NCI-H2081 treated with DMSO at 0.1 percent for 48 hours (cell line): ENCODE measurements at places on chromosomes 4 and X.

GRCh38 chr4:87971866-87972265, 3.6 kb upstream of the SPP1 start:
- no peak for DNase-seq

DNA sequence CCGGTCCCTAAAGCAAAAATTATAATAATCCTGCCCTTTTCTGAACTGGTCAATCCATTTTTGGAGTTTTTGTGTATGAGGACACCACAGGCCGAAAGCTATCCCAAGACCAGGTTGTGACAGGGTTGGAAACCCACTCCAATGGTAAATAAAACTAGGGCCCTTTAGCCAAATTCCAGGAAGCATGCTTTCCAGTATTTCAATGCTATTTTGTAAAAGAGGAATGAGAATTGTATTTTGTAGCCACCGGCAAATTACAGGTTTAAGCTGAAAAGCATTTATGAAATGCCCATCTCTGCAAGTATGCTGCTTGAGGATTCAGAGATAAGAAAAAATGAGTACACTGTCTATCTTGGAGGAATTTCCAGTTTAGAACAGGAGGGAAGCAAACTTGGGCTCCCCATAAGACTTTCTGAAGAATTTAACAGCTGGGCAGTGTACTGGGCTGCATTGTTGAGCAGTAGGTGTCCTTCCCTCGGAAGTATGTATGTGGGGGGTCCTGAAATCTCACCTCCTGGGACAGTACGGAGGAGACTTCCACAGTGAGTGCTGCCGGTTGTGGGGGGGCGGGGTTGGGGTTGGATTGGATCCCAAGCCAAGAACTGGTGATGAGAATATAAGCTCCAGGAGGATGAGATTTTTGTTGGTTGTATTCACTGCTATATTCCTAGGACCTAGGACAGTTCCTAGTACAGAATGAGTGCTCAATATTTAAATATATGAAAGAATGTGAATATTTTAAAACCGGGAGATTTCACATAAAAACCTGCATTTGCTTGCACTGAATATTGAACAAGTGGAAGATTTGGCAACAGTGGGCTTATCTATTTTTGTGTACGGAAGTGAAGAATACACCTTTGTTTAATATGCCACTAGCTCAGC, 26.8 kb downstream of the OCIAD2 start:
- no peak for DNase-seq

DNA sequence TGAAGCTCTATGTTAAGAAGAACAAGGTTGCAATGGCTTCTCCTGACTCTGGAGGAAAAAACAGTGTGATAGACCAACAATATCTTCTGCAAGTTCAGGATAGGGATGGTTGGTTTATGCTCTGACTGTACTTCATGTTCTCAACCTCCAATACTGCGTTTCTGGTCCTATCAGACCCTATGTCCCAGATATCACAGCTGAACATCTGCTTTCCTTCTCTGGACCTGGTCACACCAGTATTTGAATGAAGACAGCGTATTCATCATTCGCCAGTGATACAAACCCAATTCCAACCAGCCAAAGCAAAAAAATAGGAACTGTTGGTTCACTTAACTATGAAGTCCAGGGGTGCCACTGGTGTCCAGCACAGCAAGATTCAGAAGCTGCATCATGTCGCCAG, 124.5 kb upstream of the KLF3 start:
- no peak for DNase-seq

DNA sequence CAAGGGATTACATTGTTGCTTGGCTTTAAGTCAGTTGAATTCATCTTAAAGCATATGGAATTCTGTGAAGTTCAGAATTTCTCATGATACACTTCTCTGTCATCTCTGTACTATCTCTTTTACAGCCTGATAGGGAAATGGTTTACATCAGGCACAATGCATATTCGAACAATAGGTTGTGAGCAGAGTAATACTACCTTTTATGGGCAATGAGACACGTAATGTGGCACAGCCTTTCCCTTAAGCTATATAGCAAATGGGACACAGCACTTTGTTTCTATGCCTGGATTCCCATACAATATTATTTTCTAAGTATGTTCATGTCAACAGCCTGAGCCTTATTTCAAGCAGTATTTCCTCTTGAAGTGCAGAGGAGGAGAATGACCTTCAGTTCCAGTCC, 58.4 kb downstream of the SYNPO2 start:
- DNase-seq, result no peak

GRCh38 chrX:53256446-53257041, 24.8 kb downstream of the IQSEC2 start:
- no peak for DNase-seq

DNA sequence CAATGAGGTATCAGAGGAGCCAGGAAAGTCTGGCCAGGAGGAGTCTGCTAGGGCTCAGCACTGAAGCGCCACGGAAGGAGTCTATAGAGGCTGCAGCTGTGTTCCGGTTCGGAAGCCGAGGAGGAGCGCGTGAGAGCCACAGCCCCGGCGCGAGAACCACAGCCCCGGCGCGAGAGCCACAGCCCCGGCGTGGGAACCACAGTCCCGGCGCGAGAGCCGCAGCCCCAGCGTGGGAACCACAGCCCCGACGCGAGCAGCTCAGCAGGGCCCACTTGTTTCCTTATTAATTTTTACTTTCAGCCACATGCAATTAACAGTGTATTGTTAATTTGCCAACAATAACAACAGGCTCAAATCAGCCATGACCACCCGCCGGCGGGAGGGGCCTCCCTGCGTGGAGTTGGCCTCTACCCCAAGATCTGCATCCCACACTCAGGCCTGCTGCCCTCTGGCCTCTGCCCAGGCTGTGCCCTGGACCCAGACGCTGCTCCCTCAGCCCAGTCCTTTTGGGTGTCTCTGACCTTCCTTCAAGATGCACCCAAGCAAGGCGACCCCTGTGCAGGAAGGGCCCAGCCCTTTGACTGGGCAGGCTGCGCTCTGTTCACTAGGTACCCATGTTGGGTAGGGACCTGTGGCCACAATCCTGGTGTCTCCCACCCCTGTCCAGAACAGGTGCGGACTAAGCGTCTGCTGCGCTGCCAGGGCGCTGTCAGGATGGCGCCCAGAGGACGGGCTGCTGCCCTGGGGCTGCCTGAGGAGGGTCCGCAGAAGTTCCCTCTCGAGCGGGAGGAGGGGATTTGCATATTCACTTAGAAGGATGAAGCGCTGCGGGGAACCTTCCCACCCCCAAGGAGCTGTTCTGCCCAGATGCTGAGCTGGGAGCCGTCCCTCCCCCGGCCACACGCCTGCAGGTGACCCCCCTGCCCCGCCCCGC, 113.8 kb downstream of the ADRA2C start:
- DNase-seq, result no peak

GRCh38 chrX:141733371-141733770, 34.8 kb upstream of the SPANXD start:
- no peak for DNase-seq
